ENCODE measurements at places on chromosomes 2 and 18. TPM values are rescaled to one million over a fixed set of nuclear protein-coding genes. Genes with fewer than 3 reads are reported as not detected.

The HEATR5B gene
- 18.8 TPM for total RNA-seq

The EMX1 gene
- total RNA-seq, result 7.9 TPM

The PUM2 gene
- total RNA-seq, result 94.1 TPM

The KHK gene
- total RNA-seq, result 8.8 TPM

The CCDC68 gene
- total RNA-seq, result 1.2 TPM

The ONECUT2 gene
- 1.7 TPM for total RNA-seq

The ERMN gene
- total RNA-seq, result 0.35 TPM
